ENCODE measurements at places on chromosomes 7 and 10.

DNA sequence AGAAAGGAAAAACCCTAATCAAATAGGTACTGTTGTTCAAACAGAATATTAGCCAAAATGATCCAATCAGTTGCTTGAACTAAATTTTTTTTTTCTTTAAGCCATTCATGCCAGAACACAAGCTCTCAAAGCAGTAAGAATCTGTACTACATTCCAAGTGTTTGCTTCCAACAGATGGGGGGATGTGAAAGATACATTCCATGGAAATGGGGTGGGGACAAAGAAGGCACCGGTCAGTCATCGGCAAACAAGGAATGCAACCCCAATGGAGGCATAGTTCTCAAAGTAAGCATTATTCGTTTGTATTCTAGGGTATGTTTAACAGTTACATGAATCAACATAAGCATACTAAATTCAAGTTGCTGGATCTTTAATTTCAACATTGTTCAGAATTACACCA is 32.5 kb downstream of the C10orf143 start:
- DNase-seq, result no peak

- no peak for DNase-seq
These were observed 48.3 kb downstream of the ZMIZ1 start for GRCh38 chr10:79116801-79117723.

GRCh38 chr10:18429335-18429734 is 222.1 kb downstream of the NSUN6 start:
- no peak for DNase-seq

DNA sequence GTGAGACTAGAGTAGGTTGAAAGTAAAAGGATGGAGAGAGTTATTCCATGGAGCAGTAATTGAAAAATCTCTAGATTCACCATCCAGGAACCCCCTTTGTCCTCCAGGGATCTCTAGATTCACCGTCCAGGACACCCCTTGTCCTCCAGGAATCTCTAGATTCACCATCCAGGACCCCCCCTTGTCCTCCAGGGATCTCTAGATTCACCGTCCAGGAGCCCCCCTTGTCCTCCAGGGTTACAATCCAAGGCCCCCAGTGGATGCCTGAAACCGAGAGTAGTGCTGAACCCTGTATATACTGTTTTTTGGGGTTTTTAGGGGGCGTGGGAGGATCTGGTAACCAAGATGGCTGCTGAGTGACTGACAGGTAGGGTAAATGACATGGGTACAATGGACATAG is 38.3 kb upstream of the PPP2R2D start:
- DNase-seq, result no peak
